Peyer's patch (tissue), 4 donors: ENCODE measurements at places on chromosomes 11 and 22.

DNA sequence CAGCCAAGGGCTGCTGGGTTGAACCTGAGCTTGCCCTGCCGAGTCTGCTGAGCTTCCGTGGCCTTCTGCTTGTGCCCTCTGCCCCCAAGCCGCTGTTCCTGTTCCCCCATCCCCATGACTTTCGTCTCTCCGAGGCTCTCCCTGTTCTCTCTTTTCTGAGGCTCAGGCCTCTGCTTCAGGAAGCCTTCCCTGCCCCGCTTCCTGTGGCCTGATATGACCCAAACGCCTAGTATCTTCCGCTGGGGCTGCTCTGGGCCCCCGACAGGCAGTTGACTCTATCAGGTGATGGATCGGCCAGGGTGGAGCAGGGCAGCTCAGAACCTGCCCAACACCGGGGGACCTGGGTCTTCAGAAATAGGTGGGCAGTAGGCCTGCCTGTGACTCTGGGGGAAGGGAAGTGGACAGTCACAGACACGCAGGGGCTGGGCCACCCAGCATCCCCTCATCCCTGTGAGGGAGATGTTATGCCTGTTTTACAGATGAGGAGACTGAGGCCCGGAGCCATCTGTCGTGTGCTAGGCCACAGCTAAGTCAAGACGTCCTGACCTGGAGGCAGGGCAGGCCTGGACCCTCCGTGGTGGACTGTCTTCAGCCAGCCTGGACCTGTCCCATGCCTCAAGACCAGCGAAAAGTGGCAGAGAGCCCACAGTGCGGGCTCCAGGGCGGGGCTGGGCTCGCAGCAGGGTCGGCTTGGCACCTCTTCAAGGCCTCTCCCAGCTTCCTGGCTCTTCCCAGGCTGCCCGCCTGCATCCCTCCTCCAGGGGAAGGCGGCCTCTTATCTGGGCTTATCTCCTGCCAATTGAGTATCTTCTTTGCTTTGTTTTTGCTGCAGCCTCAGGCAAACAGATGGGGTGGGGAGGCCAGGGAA, 16.2 kb downstream of the BAD start:
- DNase-seq = peak; percentile 81

GRCh38 chr11:72026090-72026489, 27.4 kb downstream of the IL18BP start:
- DNase-seq = no peak

- peak; percentile 76 for DNase-seq
Measured at GRCh38 chr22:35629406-35630216, 12.5 kb upstream of the MB start.

- no peak for DNase-seq
Measured at GRCh38 chr11:134668796-134669195, 256.8 kb upstream of the B3GAT1 start.

DNA sequence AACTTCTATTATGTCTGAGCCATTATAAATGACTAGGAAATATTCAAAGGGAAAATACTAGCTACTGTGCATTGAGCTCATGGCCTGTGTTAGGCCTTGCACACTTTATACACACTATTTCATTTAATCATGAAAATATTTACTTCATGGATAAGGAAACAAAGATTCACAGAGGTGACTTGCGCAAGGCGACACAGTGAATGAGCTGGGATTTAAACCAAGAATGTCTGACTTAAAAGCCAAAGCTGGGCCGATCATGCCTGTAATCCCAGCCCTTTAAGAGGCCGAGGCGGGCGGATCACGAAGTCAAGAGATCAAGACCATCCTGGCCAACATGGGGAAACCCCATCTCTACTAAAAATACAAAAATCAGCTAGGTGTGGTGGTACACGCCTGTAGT, 231.5 kb downstream of the MIAT start:
- DNase-seq = no peak
